ENCODE measurements at places on chromosomes 12 and 14. TPM values are rescaled to one million over a fixed set of nuclear protein-coding genes. Genes with fewer than 3 reads are reported as not detected.

LRTM2 gene
- not detected for total RNA-seq

CFAP73 gene
- total RNA-seq = not detected

KRT3 gene
- not detected for total RNA-seq

CPSF6 gene
- total RNA-seq = 38.7 TPM

TSHR gene
- not detected for total RNA-seq

DNA sequence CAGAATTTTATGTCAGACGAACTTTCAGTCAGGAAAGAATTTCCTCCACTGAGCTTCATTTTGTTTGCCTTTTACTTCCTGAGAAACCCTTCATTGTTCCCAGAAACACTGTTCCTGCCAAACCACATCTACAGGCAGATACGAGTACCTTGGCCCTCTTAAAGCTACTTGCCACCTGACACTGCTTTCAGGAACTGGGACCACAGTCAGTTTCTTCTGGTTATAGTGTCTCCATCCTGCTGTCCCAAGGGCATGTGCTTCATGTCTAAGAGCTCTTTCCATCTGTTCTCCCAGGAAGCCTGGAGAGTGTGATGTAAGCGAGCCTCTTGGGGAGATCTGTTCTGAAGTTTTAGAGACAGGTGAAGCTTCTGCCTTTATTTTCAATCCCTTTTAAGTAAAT lies 161.7 kb upstream of the PLEKHA5 start:
- no peaks in the 10 kb centered on the region for H3K27me3 ChIP-seq
- no peaks in the 10 kb centered on the region for H3K36me3 ChIP-seq
- H3K27ac ChIP-seq = no peak overlapping the region
- no peak overlapping the region for H3K4me3 ChIP-seq
- no peak for DNase-seq

- no peak for DNase-seq
- H3K27me3 ChIP-seq = no peaks in the 10 kb centered on the region
- H3K4me1 ChIP-seq = no peaks in the 10 kb centered on the region
- H3K4me3 ChIP-seq = no peak overlapping the region
- no peaks in the 10 kb centered on the region for H3K36me3 ChIP-seq
Measured at GRCh38 chr12:78128211-78128610, 297.5 kb downstream of the NAV3 start.
